ENCODE measurements at places on chromosomes 12 and 14. TPM values are rescaled to one million over a fixed set of nuclear protein-coding genes. Genes with fewer than 3 reads are reported as not detected.

The ASCL1 gene
- under 0.01 TPM for total RNA-seq

The TAS2R42 gene
- not detected for total RNA-seq

The CLEC9A gene
- not detected for total RNA-seq

The CACNA2D4 gene
- total RNA-seq = 0.34 TPM

The KRT2 gene
- not detected for total RNA-seq

The TSPAN19 gene
- 0.33 TPM for total RNA-seq

The LRTM2 gene
- not detected for total RNA-seq

The NAV3 gene
- total RNA-seq = 35.4 TPM

The PTHLH gene
- 0.34 TPM for total RNA-seq

The CD163 gene
- not detected for total RNA-seq

The KLRB1 gene
- total RNA-seq = not detected

The CLEC4A gene
- total RNA-seq = not detected

The PRB2 gene
- total RNA-seq = not detected

The TSPAN8 gene
- not detected for total RNA-seq

The GPR162 gene
- total RNA-seq = 0.33 TPM

The FOXM1 gene
- total RNA-seq = 24.8 TPM

Data from melanocyte of skin (primary cell).